HFFc6 (cell line): ENCODE measurements at places on chromosomes 3 and 15.

GRCh38 chr15:45110256-45110820 lies 3.6 kb downstream of the DUOX2 start:
- H3K36me3 ChIP-seq = no peaks in the 10 kb centered on the region
- H3K27me3 ChIP-seq = peaks cover 55% of the 10 kb centered on the region
- DNase-seq = no peak
- peaks cover 5% of the 10 kb centered on the region; the same call in 1 of the 2 replicates for H3K4me1 ChIP-seq
- H3K27ac ChIP-seq = no peak overlapping the region

DNA sequence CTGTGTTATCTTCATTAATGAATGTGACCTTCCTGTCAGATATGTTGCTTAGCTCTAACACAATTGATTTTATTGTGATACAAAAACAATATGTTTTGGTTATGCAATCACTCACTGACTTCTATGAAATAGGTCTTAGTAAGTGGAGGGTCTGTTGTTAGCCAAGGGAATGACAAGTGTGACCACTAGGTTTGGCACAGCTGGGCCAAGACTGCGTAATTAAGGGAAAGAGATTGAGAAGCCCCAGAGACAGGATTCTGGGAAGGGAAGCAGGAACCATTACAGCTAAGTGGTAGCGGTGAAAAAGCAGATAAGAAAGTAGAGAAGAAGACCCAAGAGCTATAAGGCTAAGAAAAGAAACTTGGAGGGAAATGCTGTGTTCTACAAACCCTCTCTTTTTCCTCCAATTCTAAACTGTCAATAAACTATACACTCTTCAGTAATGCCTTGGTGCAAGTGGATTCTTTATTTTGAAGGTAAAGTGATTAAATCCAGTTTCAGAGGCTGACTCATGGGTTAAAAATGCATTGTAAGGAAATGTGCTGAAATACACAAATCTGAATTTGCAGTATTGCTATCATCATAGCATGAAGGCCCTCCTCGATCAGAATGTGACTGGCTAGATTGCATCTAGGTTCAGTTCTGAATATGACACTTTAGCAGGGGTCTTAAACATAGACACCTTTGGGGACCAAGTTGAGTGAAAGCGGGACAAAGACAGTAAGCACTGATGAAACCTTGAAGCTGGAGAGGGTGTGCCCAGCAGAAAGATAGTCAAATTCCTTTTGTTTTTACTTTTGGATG lies 26.1 kb downstream of the KCNMB2 start:
- no peak for DNase-seq
- H3K27ac ChIP-seq = no peak overlapping the region
- H3K4me1 ChIP-seq = no peaks in the 10 kb centered on the region
- no peaks in the 10 kb centered on the region; the same call in 1 of the 2 replicates for H3K36me3 ChIP-seq
- H3K4me3 ChIP-seq = no peak overlapping the region
- no peaks in the 10 kb centered on the region for H3K27me3 ChIP-seq

GRCh38 chr3:22172964-22173363 lies 422.0 kb upstream of the ZNF385D start:
- H3K4me3 ChIP-seq = no peak overlapping the region
- no peaks in the 10 kb centered on the region for H3K27me3 ChIP-seq
- DNase-seq = no peak
- H3K36me3 ChIP-seq = no peaks in the 10 kb centered on the region
- no peaks in the 10 kb centered on the region for H3K4me1 ChIP-seq

DNA sequence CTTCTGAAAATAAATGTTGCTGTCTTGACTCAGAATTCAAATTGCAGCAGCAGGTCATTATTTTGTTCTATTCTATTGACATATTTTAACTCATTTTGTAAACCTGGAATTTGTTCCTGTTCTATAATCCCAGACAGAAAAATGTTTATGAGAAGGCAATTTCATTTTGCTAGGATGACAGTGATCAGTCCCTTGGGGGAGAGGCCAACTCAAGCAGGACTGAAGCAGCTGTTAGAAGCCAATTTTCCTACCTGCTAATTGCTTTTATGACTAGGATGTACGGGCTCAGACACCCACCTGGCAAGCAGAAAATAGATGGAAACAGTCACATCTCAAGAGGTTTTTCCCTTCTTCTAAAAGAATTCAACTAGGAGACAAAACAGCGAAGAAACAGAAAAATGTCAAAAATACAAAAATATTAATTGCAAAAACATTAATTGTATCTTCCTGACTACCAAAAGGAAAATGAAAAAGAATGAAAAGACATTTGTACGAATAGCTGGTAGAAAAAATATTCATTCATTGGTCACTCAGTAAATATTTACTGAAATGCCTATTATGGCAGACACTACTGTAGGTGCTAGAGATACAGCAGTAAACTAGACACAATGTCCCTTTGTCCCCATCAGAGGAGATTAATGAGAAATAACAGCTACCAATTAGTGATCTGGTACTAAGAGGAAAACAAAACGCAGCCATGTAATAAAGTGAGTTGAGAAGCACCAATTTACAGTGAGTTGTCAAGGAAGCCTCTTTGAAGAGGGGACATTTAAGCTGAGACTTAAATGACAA lies 73.5 kb downstream of the PEAK1 start:
- H3K4me3 ChIP-seq = peak overlapping the region; percentile 21; the same call in 1 of the 2 replicates
- H3K36me3 ChIP-seq = peaks cover 40% of the 10 kb centered on the region
- peaks cover 4% of the 10 kb centered on the region; the same call in 1 of the 2 replicates for H3K27me3 ChIP-seq
- DNase-seq = no peak
- H3K27ac ChIP-seq = peak overlapping the region; percentile 57; the same call in 1 of the 2 replicates
- H3K4me1 ChIP-seq = peaks cover 17% of the 10 kb centered on the region

DNA sequence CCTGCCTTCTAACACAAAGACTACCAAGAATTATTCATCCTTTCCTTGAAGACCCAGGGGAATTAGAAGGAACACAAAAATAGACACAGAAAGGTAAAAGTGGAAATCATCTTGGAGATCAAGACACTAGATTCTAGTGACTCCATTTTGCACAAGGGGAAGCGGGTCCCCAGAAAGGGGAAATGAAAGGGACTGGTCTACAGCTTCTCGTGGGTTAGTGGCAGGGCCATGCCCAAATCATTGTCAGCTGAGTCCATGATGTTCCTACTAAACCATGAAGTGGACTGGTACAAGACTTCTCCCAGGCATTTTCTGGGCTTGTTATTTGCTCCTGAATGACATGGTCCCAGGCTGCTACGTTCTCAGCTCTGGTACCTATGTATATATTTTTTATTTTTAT lies 230.7 kb upstream of the TPRG1 start:
- H3K4me3 ChIP-seq = no peak overlapping the region
- peaks cover 7% of the 10 kb centered on the region for H3K27me3 ChIP-seq
- no peak for DNase-seq
- H3K27ac ChIP-seq = no peak overlapping the region

- H3K27me3 ChIP-seq = no peaks in the 10 kb centered on the region
- no peak for DNase-seq
- H3K36me3 ChIP-seq = peaks cover 10% of the 10 kb centered on the region; the same call in 1 of the 2 replicates
- H3K4me1 ChIP-seq = no peaks in the 10 kb centered on the region
- H3K4me3 ChIP-seq = no peak overlapping the region
- H3K27ac ChIP-seq = no peak overlapping the region
These were observed 179.9 kb downstream of the PLOD2 start for GRCh38 chr3:145981056-145981455.

DNA sequence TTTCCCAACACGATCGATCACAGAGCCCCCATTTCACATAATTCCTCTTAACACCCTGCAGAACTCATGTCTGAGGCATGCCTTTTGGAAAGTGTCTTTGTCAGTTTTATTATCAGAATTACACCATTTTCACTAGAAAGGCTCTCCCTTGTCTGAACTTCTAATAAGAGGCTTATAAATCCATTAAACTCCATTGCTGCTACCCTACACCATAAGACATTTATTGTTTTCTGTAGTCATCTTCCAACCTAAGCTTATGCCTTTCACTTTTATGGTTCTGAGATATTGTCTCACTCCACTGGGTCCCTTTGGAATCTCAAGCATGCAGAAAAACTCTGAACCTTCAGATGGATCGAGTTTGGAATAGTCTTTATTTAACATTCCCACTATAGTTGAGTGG lies 50.2 kb upstream of the TPM1 start:
- no peak overlapping the region for H3K4me3 ChIP-seq
- no peaks in the 10 kb centered on the region; the same call in 1 of the 2 replicates for H3K27me3 ChIP-seq
- H3K36me3 ChIP-seq = no peaks in the 10 kb centered on the region; the same call in 1 of the 2 replicates
- peaks cover 39% of the 10 kb centered on the region for H3K4me1 ChIP-seq
- H3K27ac ChIP-seq = no peak overlapping the region

GRCh38 chr3:136184703-136185102 lies 11.4 kb downstream of the MSL2 start:
- H3K4me3 ChIP-seq = no peak overlapping the region
- no peak overlapping the region for H3K27ac ChIP-seq
- H3K27me3 ChIP-seq = peaks cover 2% of the 10 kb centered on the region; the same call in 1 of the 2 replicates
- H3K4me1 ChIP-seq = peaks cover 42% of the 10 kb centered on the region

- no peak for DNase-seq
- H3K4me1 ChIP-seq = peaks cover 7% of the 10 kb centered on the region; the same call in 1 of the 2 replicates
- no peak overlapping the region for H3K27ac ChIP-seq
- H3K36me3 ChIP-seq = peaks cover 22% of the 10 kb centered on the region
- no peak overlapping the region for H3K4me3 ChIP-seq
These were observed 42.4 kb downstream of the SEC22A start for GRCh38 chr3:123244128-123244527.

GRCh38 chr3:13484851-13485590 lies 4.9 kb downstream of the HDAC11 start:
- peak overlapping the region; percentile 61; the same call in 1 of the 2 replicates for H3K27ac ChIP-seq
- no peaks in the 10 kb centered on the region; the same call in 1 of the 2 replicates for H3K36me3 ChIP-seq
- peak; percentile 34 for DNase-seq
- H3K4me3 ChIP-seq = no peak overlapping the region; the same call in 1 of the 2 replicates
